ENCODE measurements at places on chromosomes 2 and 18.
A peak's percentile ranks its signal among the peaks of the same experiment; 100 is the strongest.

- DNase-seq = no peak
Observed at GRCh38 chr2:234945339-234945873, 6.4 kb upstream of the SH3BP4 start.

DNA sequence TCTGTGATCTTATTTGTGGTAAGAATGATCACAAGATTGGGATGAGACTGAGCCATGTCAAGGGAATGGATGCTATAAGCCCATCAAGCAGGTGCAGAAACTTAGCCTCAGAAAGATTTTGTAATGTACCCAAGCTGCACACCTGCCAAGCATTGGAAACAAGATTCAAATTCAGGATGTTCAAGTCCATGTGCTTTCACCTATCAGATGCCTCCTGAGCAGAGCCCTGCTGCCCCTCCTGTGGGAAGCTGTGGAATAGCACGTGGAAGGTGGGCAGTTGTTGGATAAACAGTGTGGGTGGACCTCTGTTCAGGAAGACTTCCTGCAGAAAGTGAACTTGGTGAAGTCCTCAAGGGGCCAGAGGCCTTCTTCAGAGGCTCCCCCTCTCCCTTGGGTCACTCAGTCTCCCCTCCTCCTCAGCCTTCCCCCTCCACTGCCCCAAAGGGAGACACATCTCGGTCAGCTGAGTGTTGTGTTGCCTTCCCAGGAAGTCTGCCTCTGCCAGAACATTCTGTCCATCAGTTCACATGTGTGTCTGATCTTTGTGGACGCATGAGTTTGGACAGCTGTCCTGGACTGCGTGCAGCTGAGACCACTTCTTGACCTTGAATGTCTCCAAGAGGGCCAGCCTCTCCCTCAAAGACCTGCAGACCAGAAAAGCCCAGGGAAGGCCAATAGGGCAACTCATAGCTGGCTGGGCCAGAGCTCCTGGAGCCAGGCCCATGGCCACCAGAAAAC lies 186.1 kb downstream of the INHBB start:
- no peak for DNase-seq

GRCh38 chr2:68961380-68961779 lies 8.7 kb upstream of the GKN2 start:
- DNase-seq = no peak

GRCh38 chr2:204495381-204495780 lies 49.9 kb upstream of the PARD3B start:
- DNase-seq = no peak

GRCh38 chr2:2098458-2099167 lies 232.5 kb downstream of the MYT1L start:
- DNase-seq = no peak

- peak; percentile 99 for DNase-seq
Observed at GRCh38 chr2:1625281-1626001, 118.9 kb downstream of the PXDN start.

DNA sequence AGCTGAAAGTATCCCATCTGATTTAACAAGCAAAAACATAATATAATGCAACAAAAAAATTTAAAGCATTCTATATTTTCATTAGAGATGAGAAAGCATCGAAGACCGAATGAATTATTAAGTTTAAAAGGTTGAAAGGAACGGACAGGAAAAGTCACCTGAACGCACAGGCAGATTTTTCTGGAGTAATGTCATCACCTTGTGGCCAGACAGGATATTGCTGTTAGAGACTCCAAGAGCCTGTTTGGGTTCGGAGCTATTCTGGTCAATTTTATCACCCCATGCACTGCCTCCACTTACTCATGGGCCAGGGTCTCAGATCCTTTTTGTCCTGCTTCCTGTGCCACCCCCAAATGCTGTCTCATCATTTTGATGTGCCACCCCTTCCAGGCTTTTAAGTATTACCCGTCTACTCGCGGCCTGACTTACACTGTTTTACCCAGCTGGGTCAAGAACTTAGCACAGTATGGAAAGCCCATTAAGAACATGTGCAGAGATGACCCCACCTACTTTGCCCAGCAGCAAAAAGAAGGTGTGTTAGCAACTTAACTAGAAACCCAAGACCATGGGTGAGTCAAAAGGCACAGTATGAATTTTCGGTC lies 27.3 kb downstream of the GKN2 start:
- no peak for DNase-seq

- no peak for DNase-seq
Observed at GRCh38 chr2:70240599-70240998, 7.8 kb downstream of the TIA1 start.

GRCh38 chr2:193783681-193784080 lies 1588.9 kb upstream of the TMEFF2 start:
- DNase-seq = no peak

GRCh38 chr18:51668101-51668500 lies 470.6 kb upstream of the MEX3C start:
- DNase-seq = peak; percentile 28

- DNase-seq = no peak
Observed at GRCh38 chr18:56715121-56715520, 64.0 kb downstream of the WDR7 start.

DNA sequence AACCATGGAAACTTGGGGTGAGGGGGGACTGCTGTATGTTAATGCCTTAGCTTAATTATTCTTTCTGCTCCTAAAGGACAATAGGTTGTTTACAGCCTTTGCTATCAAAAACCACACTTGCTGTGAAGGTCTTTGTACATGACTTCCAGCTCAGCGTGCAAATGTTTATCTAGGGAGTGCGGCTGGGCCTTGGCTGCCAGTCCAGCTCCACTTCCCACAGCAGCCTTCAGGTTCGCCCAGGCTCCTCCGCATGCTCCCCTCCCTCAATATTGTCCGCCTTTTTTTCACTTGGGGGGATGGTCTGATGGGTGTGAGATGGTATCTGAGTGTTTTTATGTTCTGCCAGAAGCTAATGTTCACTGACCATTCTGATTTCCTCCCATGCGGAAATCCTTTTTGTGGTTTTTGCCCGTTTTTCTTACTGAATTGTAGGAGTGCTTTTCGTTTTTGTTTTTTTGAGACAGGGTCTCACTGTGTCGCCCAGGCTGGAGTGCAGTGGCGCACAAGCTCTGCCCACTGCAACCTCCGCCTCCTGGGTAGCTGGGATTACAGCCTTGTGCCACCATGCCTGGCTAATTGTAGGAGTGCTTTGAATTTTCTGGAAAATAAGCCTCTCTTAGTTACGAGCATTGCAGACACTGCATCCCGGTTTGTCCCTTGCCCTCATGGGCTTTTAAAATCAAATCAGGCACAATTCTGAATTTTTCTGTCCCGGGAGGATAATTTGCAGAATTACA lies 28.8 kb downstream of the SH3BP4 start:
- no peak for DNase-seq

GRCh38 chr2:72576861-72577260 lies 249.0 kb downstream of the EXOC6B start:
- peak; percentile 17 for DNase-seq

DNA sequence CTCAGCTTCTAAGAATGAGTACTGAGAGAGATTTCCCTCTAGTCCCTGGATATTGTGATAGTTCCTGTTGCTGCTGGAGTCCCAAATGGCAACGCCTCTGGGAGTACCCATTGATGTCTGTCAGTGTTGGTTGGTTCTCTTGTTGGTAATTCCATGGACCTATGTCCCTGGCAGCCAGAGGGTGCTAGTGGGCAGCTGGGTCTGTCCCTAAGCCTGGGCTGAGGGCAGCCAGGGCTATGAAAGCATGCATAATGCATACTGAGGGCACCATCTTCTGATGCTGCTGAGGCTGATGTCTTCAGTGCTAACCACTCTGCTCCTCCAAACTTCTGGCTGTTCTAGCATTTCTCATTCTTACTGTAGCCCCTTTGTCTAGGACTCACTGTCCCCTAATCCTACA lies 35.9 kb downstream of the NABP1 start:
- no peak for DNase-seq

- no peak for DNase-seq
Observed at GRCh38 chr2:171702781-171703556, 15.7 kb downstream of the DYNC1I2 start.

GRCh38 chr2:202425036-202425435 lies 48.9 kb downstream of the BMPR2 start:
- peak; percentile 19 for DNase-seq

DNA sequence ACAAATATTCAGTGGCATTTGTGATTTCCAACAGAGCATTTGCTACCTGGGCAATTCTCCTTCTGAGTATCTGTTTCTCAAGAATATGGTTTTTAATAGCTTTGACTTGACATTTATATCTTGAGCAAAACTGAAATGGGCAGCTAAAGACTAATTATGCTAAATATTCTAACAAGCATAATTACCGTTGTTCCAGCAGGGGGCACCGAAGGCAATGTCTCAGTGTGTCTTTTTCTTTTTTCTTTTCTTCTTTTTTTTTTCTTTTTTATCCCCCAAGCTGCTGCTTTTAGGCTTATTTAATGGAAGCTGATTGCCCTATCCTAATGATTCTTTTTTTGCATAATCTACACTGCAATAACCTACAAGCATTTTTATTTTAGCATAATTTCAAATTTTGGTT lies 138.9 kb upstream of the NABP1 start:
- DNase-seq = no peak

- DNase-seq = no peak
Observed at GRCh38 chr2:185477452-185477851, 261.2 kb upstream of the FSIP2 start.

DNA sequence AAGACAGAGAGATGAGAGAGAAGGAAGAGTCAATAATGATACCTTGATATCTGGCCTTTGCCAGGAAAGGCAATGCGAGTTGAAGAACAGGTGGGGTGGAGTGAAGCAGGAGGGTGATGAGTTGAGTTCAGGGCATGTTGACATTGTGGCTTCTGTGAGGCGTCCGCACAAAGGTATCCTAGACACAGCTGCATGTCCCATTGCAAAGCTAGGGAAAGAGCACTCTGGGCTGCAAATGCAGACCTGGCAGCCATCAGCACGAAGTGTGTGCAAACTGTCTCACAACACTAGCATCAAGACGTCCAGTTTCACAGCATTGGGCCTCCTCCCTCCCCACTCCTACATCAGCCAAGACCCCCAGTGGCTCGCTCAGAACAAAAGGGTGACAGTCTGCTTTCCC lies 36.1 kb downstream of the TEX51 start:
- no peak for DNase-seq

- DNase-seq = no peak
Observed at GRCh38 chr18:76963936-76964335, 141.6 kb downstream of the ZNF236 start.

- DNase-seq = no peak
Observed at GRCh38 chr18:31398191-31398590, 21.6 kb downstream of the DSG4 start.

DNA sequence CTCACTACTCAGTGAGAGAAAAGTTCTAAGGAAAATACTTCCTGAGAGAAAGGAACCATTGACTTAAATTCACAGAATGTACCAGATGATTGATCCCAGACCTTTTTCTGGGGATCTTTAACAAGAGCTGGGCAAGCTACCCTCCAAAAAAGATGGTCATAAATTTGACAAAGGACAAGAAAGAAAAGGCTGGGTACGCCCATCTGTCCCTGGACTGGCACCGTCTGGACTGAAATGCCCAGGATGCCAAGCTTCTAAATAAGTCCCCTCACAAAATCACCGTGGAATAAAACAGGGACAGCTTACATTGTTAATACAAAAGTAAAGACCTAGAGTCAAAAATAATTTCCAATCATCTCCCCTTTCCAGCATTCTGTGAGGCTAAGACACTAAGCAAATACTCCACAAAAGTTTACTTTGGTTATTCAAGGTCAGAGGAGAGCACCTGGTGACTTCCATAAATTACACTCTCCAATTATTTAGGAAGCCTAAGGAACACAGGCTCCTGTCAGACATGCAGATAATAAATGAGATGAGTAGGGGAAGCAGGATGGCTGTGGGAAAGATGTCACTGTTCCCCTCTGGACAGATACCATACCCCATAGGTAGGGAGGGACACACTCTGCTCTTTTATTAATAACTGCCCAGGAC lies 69.9 kb downstream of the UXS1 start:
- no peak for DNase-seq

GRCh38 chr2:184004289-184004947 lies 593.9 kb upstream of the ZNF804A start:
- no peak for DNase-seq

DNA sequence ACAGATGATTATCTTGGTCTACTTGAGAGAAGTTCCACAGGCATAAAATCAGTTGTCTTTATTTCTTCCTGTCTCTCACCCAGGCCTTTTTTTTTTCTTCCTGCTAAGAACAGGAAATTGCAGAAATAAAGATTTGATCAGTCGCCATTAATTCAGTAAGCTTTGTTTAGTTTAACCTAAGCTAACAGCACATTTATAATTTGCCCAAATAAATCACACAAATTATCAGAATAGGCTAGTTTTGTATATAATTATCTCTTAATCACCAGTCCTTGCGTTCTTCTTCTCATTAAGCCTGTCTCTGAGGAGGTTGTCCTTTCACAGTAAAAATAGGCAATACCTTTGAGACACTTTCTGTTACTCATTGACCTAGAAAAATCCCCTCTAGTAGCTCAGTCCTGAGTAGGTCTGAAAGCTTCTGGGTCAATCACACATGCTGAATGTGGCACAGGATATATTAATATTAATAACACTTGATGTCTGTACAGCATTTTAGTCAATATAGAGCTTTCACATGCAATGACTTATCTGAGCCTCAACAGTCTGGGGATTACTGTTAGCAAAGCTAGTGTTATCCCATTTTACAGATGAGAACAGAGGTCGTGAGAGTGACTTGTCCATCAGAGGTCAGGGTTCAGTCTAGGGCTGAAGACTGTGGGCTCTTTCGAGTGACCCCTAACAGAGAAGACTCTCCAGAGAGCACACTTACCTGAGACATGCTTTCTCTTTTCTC lies 11.2 kb upstream of the STK17B start:
- DNase-seq = no peak

DNA sequence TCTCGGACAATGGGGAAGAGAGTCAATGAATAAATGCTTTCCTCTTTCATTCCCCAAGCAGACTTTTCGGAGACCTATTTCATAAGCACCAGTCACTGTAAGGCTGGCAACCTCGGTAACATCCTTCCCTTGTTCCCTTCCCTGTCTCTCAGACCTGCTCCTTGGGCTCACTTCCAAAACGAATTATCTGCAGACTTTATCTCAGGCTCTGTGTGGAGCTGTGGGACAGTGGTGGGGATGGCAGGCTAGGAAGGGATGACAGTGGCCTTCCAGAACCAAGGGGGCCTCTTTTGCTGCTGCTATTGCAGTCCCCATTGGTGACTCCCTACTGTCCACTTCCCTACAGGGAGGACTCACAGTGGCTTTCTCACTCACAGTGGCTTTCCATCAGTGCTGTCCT lies 185.6 kb upstream of the MEX3C start:
- DNase-seq = no peak

DNA sequence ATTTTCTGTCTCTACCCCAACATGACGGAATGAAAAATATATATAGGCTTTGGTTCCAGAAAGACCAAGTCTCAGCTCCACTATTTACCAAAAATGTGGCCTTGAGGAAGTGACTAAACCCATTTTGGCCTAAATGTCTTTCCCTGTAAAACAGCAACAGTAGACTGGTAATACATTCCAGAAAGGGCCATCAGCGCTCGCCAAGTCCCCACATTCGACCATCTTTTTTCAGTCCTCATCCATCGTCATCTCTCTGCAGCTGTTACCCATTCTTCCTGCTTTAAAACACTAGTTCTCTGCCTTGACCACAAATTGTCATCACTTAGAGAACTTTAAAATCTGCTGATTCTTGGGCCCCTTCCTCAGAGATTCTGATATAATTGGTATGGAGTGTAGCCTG lies 183.8 kb upstream of the CTAGE1 start:
- DNase-seq = no peak

Measured in foreskin keratinocyte (primary cell).